ENCODE measurements at places on chromosomes 13 and 19.

DNA sequence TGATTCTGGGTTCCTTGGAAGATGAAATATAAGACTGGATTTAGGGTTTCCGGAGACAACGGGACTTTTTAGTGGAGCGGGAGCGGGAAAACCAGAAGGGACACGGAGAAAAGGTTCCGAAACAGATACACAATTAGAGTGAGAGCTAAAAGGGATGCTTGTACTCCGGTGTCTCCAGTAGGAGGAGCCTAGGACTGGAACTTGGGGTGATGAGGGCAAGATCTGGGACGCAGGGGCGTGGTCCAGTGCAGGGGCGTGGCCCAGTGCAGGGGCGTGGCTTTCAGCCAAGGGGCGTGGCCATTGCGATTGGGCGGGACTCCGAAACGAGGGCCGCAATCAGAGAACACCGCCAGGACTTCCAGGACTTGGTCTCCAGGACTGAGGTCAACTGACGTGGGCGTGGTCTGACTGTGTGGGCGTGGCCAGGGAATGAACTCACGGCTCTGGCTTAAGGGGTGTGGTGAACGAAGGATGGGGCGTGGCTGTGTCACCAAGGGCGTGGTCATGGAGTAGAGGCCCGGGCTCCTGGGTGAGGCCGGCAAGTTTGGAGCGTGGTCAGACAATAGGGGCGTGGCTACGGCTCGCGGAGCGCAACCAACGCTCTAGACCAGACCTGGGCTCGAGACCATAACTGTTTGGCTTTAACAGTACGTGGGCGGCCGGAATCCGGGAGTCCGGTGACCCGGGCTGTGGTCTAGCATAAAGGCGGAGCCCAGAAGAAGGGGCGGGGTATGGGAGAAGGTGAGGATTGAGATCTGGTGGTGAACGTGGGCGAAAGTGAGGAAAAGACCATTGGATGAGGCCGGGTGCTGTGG lies at the start of gene DKKL1:
Gene DKKL1 (plus strand): TSS at position 610 of the 815 bp plus-strand sequence. CDS start 122 bp downstream, at position 732.
- DNase-seq: peak; percentile 94

DNA sequence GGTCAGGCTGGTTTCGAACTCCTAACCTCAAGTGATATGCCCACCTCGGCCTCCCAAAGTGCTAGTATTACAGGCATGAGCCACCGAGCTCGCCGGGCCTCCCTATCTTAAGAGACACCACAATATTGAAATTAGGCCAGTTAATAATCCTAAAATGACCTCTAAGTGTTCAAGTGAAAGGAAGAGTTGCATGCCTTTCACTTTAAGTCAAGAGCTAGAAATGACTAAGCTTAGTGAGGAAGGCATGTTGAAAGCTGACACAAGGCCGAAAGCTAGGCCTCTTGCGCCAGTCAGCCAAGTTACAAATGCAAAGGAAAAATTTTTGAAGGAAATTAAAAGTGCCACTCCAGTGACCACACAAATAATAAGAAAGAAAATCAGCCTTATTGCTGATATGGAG lies 144.5 kb upstream of the FNDC3A start:
- no peak for DNase-seq

- no peak for DNase-seq
These were observed 3.6 kb upstream of the COMMD6 start for GRCh38 chr13:75541287-75541686.

- DNase-seq: no peak
These were observed 12.5 kb downstream of the PTPRH start for GRCh38 chr19:55196803-55197202.

GRCh38 chr13:44694291-44694690 lies 118.2 kb upstream of the TSC22D1 start:
- no peak for DNase-seq

- no peak for DNase-seq
These were observed 2.5 kb downstream of the CFD start for GRCh38 chr19:861756-862580.

GRCh38 chr13:59458908-59459579 lies 704.7 kb downstream of the DIAPH3 start:
- DNase-seq: no peak

DNA sequence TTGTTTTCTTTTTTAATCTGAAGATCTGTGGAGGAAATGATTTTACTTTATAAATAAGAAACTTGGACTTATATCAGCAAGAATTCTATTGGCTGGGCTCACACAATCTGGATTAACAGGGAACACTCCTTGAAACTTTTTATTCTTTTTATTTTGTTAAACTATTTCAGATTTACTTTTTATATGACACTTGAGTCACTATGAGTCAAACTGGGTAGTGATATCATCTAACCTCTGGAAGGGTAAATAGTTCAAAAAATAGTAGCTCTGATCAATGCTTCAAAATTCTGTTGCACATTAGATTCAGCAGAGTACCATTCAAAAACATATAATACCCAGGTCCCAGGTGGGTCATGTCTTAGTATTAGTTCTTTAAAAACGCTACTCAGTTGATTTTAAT lies 55.1 kb upstream of the NBEA start:
- no peak for DNase-seq

GRCh38 chr13:112447761-112448603 lies 71.8 kb downstream of the SPACA7 start:
- DNase-seq: no peak

DNA sequence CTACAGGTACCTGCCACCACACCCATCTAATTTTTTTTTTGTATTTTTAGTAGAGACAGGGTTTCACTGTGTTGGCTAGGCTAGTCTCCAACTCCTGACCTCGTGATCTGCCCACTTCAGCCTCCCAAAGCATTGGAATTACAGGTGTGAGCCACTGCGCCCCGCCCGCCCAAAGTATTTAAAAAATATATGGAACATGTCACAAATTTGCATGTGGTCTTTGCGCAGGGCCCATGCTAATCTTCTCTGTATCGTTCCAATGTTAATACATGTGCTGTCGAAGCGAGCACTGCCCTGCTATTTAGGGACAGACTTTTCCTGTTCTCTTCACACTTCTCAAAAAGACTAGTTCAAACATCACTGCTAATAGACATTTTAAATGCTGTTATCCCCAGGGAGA lies 1.2 kb upstream of the TSKS start:
- no peak for DNase-seq

DNA sequence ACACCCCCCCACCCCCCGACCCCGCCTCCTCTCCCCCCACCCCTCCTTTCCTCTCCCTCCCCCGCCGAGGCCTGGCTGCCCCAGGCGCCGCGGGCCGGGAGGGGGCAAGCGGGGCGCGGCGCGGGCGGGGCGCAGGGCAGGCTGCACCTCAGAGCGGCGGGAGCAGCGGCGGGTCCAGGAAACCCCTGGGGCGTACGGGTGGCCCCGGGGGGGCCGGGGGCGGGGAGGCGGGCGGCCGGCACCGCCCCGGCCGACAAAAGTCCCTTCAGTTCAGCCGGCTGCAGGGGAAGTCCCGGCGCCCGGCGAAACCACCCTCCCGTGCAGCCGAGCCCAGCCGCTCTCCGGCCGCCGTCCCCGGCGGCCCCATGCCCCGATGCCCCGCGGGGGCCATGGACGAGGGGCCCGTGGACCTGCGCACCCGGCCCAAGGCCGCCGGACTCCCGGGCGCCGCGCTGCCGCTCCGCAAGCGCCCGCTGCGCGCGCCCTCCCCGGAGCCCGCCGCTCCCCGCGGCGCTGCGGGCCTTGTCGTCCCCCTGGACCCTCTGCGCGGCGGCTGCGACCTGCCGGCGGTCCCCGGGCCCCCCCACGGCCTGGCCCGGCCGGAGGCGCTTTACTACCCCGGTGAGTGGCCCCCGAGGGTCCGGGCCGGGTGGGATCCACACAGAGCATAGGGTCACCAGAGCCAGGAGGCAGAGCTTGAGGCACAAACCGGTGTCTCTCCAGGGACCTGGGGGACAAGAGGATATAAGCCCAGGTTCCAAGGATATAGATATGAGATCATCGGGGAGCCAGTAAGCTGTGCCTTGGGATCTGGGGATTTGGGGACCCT lies at the start of gene BCL3:
Gene BCL3 (plus strand): TSS at position 283 of the 829 bp plus-strand sequence. CDS start 83 bp downstream, at position 366.
- DNase-seq: no peak

DNA sequence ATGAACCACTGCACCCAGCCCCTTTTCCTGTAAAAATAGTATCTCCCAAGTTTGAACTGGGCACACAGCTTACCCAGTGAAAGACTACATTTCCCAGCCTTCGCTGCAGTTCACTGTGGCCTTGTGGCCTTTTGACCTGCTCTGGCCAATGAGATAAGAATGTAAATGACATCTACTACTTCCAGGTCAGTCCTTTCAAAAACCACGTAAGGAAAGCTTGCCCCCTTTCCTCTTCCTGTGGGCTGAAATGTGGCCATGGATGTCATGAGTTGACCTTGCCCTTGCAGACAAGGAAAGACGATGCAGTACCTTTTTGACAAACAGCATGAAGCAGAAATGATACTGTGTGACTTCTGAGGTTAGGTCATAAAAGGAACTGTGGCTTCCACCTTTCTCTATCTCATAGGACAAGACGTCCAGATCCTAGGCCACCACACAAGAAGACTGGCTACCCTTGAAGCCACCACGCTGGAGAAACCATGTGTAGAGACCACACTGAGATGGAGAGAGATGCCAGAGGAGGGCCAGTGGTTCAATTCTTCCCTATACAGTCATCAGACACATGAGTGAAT lies 19.9 kb downstream of the ACER1 start:
- no peak for DNase-seq

GRCh38 chr13:75764926-75765310 lies 128.8 kb downstream of the LMO7 start:
- DNase-seq: no peak

GRCh38 chr13:35164324-35164932 lies 222.4 kb downstream of the NBEA start:
- DNase-seq: no peak

DNA sequence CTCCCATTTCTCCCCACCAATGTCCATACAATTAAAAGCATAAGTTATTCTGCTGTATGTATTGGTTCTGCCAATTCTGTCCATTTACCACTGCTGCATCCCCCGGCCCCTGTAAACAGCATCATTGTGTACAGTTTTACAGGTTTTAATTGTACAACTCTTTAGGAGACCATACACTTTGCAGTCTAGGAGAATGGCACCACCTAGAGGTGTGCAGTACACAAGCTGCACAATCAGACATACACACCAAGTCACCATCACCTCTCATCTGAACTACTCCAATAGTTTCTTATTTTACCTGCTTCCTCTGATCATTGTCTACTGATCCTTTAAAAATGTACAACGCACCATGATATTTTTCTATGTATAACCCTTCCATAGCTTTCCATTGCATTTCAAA lies 855.9 kb upstream of the KLHL1 start:
- no peak for DNase-seq

DNA sequence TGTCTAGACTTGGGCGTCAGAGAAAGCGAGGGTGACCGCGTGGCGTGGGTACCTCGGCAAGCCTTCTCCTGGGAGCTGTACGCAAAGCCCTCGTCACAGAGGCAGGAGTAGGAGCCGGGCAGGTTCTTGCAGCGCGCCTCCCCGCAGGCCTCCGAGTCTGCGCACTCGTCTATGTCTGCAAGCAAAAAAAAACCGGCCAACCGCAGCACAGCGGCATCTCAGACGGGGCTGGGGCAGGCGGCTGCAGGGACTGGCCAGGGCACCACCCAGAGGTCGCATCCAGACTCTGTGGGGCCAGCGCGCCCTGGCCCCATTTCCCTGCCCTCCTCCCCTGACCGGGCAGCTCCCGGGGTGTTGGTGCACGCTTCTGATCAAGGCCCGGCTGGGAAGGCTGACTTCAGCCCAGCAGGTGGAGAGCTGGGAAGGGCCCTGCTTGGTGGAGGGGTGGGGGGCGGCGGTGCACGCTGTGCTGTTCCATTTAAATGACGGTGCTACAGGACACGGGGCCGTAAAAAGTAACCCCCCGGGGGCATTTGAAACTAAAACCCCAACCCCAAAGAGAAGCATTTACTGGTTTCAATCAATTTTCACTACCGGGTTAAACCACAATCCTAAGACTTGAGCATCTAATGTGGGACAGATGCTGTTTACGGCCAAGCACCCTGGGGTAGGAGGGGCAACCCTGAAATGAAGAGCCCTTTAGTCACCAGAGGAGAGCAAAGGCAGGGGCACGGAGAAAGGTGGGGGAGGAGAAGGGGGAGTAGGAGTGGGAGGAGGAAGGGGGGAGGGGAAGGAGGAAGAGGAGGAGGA lies 28.2 kb downstream of the GAS6 start:
- DNase-seq: no peak

GRCh38 chr19:18428173-18428786 lies 9.1 kb downstream of the SSBP4 start:
- no peak for DNase-seq

DNA sequence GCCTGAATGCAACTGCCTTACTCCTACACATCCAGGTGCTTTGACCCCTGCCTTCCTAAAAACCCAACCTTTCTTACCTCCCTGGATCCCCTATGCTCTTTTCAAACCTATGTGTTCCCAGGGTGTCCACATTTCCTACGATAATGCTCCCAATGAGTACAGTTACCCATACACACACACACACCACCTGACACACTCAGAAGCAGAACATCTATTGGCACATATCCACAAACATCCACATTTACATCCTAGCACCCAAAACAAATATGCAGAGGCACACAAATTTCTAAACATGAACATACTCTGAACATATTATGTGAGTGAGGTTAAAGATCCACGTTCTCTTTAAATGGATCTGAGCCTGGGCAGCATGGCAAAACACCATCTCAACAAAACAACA lies 22.4 kb upstream of the PLAUR start:
- DNase-seq: no peak

GRCh38 chr19:34459614-34460013 lies 21.9 kb upstream of the WTIP start:
- DNase-seq: no peak

DNA sequence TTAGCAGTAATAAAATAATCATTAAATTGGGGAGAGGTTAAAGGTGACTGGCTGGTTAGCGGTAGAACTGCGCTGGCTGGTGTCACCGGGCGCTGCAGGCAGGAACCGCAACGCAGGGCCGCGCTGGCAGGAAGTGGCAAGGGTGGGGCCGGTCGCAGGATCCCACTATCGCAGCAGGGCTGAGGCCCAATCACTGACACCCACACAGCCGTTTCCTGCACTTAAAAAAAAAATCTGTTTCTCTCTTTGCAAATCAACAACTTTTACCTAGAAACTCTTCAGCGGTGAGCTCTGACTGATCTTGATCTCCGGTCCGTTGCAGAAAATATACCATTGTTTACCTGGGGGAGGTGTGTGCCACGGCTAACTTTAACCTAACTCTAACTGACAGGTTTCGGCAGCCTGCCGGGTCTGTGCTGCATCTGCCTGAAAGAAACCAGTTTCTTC lies 46.9 kb downstream of the KLF2 start:
- no peak for DNase-seq

DNA sequence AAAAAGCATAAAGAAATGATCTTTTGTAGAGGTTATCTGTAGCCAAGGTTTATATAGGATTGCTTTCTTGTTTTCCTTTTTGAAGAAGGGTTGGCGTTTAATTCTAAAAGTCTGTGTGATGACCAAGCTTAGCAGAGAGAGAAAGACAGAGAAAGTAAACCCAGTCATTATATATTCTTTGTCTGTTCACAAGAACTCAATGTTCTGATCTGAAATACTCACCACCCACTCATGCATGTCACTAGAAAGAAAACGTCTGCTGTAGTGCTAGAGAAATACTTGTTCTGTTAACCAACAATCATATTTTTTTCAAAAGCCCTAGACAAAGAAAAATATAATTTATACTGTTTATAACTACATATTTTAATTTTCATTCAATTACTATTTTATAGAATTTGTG lies 173.7 kb upstream of the SLITRK5 start:
- DNase-seq: no peak

GRCh38 chr13:76886292-76887075 lies at the start of gene KCTD12:
Gene KCTD12 (minus strand): TSS chr13:76886405. CDS start chr13:76886148, 257 bp downstream.
- DNase-seq: peak; percentile 57
